ENCODE measurements at places on chromosomes 1 and 21. TPM values are rescaled to one million over a fixed set of nuclear protein-coding genes. Genes with fewer than 3 reads are reported as not detected.

Gene CYP4Z1
- 4.3 TPM for total RNA-seq

Gene SYT6
- total RNA-seq = not detected

Gene KCNC4
- 12.0 TPM for total RNA-seq

Gene OR2L13
- total RNA-seq = not detected

Gene ERG
- total RNA-seq = 63.7 TPM

Gene ALX3
- total RNA-seq = not detected

Gene KRTAP7-1
- total RNA-seq = not detected

Gene IL12RB2
- 8.9 TPM for total RNA-seq

Gene LYPD8
- total RNA-seq = not detected

Gene UBQLN4
- total RNA-seq = 16.2 TPM

Gene ITLN2
- 30.3 TPM for total RNA-seq

Gene USF1
- 69.3 TPM for total RNA-seq

Gene RAP1GAP
- total RNA-seq = 0.74 TPM

Gene FMO1
- 0.94 TPM for total RNA-seq

Gene ASTN1
- 0.47 TPM for total RNA-seq

Gene CD34
- total RNA-seq = 74.2 TPM

All from omental fat pad (tissue), 4 donors.